ENCODE measurements at places on chromosomes 12 and 14.

- no peak for DNase-seq
Measured at GRCh38 chr14:61625165-61625564, 70.1 kb upstream of the HIF1A start.

- DNase-seq, result peak; percentile 62
Measured at GRCh38 chr12:49763006-49763591, 21.7 kb downstream of the TMBIM6 start.

DNA sequence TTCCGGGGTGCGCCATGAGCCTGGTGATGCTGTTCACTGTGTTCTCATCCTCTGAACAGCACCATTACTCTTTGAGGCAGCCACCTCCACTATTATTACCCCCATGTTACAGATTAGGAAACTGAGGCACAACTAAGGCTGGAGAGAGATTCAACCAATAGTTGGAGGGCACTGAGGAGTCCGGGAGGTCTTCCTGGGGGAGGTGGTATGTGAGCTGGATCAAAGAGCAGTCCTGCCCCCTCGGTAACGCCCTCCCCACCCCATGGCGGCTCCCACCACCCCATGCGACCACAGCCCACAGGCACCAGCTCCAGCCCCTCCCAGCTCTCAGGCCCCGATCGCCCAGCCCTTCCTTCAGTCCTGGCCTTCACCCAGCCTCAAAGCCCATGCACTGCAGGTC lies 43.5 kb downstream of the SCARB1 start:
- no peak for DNase-seq

DNA sequence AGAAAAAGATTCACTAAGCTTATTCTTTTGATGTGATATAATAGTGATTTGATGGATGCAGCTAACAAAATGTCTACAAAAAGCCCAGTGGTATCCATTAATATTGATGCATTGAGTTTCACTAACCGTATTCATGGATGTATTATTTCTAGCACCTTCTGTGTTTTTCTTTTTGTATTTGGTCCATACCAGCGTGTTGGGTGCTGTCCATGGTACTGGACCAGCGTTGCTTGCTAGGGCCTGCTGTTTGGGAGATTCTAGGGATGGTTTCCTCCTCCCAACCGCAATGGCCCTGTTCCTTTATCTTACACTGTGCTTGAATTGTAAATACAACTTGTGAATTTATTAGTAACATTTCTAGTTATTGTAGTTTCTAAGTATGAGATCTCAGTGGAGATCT lies 31.7 kb downstream of the ANO4 start:
- no peak for DNase-seq

DNA sequence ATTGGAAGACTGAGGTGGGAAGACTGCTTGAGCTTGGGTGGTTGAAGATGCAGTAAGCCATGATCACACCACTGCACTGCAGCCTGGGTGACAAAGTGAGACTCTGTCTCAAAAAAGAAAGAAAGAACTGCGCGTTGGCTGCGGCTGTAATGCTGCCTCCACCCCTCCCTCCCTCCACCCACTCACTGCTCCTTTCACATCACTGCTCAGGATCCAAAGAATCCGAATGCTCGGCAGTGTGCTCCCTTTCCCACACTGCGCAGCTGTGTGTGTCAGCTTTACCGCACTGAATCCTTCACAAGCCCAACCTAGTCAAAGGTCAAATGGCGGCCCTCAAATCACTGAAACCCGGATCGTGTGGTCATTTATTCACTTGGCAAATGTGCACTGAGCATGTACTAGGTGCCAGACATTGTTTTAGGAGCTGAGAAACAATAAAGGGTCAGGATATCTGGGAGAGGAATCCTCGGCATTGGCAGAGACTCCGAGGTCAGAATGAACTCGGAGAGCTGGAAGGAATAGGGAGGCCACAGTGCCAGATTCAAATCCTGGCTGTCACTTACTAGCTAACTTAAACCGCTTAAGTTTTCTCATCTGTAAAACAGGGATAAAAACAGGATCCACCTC lies 11.5 kb upstream of the TDRD9 start:
- no peak for DNase-seq

- DNase-seq, result peak; percentile 22
Measured at GRCh38 chr14:95463171-95463901, 53.1 kb downstream of the SYNE3 start.

- no peak for DNase-seq
Measured at GRCh38 chr12:51197736-51198567, 19.9 kb downstream of the POU6F1 start.

- DNase-seq, result no peak
Measured at GRCh38 chr14:54637270-54638134, 70.6 kb downstream of the SAMD4A start.

GRCh38 chr12:104692557-104693218 lies 235.9 kb downstream of the CHST11 start:
- DNase-seq, result no peak

DNA sequence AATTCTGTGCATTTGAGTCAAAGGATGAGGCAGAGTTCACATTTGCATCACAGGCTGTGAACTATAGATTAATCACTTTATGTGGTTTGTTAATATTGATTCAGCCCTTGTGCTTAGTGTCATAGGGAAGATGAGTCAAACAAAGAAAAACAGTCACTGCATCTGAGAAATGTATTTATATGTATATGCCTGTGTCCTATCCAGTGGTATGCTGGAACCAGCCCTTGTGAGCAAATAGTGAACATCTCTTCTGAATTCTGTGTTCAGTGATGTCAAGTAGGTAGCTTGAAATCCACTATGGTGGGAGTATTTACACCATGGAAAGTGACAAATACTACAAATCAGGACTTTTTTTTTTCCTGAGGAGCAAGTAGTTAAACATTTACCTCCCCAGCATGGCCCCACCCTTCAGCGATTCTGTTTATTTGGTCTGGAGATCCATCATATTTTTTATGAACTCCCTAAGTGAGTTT lies 128.5 kb downstream of the HMGA2 start:
- no peak for DNase-seq

DNA sequence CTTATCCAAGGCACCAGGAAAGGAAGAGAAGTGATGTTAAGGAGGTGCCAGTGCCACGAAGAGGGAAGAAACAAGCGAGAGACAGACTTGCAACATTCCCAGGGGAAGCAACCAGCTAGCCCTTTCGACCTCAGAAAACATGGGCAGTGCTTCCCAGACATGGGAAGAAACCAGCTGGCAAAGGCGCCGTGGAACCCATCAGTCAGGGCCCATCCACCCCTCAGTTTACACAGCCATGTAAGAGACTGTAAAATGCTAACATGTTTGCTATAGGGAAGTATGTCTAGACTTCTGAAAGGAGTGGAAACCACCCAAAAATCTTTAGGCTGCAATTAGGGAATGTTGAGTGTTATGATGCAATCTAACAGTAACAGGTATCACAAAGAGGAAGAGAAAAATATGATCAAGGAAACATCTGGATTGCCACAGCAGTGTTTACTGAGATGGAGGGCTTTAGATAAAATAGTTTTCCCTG lies 26.3 kb downstream of the ANAPC5 start:
- DNase-seq, result no peak

- DNase-seq, result no peak
Measured at GRCh38 chr12:109167781-109168180, 51.4 kb downstream of the ACACB start.

DNA sequence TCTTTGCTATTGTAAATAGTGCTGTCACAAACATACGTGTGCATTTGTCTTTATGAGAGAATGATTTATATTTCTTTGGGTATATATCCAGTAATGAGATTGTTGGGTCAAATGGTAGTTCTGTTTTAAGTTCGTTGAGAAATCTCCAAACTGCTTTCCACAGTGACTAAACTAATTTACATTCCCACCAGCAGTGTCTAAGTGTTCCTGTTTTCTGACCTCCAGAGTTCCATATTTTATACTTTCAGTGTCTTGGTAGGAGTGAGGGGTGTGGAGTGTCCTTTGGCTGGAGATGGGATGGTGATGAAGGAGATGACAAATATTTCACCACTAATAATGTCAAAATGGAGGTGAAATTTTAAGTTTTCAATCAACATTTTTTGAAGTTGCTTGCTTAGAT lies 86.4 kb downstream of the DACT1 start:
- no peak for DNase-seq

DNA sequence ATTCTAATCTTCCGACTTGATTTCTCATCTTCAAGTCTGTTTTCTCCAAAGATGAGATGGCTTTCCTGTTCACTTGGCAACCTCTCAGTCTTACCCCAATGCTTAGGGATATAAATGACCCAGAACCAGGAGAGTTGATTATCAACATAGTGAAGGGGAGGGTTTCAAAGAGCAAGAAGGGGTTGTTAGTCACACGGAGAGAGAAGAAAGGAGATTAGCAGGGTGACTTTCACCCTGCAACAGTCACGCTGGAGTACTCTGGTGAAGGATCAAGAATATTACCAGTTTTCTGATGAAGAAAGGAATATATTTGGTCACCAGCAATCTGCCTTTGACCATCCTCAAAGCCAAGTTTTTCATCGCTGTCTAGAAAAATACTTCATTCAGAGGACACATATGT lies at the start of gene TMEM52B:
Gene TMEM52B (plus strand): TSS at position 212 of the 400 bp plus-strand sequence. CDS start 543 bp downstream, outside the sequence.
- DNase-seq, result no peak

DNA sequence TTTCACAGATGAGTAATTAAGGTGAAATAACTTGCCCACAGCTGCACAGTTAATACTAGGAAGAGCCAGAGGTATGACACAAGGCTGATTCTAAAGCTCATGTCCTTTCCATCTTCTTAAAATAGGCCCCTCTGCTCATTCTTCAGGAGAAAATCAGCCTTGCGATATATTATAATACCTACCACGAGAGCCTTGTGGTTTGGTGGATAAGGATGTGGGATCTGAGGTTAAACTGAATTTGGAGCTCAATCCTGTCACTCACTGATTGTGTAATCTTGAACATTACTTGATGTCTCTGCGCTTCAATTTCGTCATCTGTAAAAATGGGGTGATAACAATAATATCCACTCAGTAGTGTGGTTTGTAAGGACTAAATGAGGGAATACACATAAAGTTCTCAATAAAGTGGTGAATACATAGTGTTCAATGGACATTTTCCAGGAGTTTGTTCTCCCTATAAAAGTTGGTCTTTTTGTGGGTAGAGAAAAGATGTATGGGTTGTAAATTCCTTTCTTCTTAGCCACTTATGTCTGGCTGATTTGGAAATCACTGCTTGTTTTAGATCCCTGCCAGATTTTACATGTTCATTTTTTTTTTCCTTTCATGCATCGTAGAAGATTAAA lies 25.1 kb upstream of the ATP2B1 start:
- DNase-seq, result no peak

DNA sequence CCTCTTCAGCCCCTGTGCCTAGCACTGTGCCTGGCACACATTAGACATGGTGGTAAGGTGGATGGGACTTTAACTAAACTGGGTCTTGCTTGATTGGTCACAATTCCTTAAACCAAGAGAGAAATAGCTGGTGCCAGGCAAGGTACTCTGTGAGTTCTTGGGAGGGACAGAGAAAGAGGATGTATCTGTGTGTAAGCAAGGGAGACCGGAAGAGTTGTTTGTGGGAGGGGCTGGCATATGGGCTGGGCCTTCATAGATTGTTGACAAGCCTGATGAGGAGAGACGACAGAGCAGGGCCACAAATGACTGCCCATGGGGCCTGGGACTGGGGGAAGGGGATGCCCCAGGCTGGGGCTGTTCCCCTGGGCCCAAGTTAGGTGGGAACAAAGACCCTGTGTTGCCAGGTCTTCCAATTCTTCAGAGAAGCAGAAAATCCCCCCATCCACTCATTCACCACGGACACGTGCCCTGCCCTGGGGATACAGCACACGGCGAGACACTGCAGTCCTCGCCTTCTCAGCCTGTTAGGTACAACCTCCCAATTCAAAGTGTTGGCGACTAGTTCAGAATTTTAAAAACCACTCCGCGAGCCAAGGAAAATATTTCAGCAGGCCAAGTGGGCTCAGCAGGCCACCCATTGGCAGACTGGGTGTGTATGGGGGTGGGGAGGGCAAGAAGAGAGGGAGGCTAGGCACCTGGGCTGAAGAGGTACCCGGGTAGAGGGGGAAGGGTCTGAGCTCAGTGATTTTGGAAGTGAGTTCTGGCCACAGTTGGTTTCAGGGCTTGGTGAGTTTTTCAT lies 11.4 kb upstream of the CYP46A1 start:
- no peak for DNase-seq

DNA sequence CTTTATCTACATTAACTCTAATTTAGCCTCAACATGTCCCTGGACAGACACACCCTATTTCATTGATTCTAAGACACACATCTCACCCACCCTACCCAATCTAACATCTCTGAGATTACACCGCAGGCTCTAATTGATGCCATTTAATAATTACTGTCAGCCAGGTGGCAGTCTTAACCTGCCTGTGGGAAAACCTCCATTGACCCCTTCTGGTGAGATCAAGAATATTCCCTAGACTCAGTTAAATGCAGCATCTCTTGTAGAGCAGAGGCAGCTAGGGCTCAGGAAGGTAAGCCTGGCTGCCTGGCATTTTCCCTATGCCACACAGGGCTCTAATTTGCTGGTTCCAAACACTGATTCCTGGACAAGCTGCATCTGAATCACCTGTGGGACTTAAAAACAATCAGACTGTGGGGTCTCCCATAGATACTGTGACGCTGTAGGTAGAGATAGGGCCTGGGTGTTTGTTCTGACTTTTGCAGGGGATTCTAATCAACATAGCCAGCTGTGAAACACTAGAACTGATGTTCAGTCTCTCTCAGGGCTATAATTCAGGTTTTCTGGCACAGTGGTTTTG lies 14.3 kb downstream of the MCRS1 start:
- no peak for DNase-seq

DNA sequence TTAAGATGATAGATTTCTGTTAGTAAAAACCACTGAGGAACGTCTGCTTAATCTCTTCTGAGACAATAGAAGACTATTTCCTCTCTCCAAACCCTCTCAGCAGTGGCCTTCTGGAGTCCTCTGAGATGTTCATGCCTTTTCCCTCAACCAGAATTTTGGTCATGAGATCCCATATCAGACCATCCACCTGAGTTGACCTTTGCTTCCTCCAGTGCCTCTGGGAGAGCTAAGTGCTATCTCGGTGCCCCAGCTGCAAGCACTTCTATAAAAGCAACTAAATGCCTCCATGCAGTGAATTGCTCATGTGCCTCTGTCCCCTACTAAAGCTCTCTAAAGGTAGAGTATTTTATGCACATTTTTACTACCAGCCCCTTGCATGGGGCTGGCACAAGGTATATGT lies 172.8 kb upstream of the BCL2L14 start:
- no peak for DNase-seq

GRCh38 chr12:109999649-109999971 lies 380 bp downstream of the ANKRD13A start:
- DNase-seq, result no peak

DNA sequence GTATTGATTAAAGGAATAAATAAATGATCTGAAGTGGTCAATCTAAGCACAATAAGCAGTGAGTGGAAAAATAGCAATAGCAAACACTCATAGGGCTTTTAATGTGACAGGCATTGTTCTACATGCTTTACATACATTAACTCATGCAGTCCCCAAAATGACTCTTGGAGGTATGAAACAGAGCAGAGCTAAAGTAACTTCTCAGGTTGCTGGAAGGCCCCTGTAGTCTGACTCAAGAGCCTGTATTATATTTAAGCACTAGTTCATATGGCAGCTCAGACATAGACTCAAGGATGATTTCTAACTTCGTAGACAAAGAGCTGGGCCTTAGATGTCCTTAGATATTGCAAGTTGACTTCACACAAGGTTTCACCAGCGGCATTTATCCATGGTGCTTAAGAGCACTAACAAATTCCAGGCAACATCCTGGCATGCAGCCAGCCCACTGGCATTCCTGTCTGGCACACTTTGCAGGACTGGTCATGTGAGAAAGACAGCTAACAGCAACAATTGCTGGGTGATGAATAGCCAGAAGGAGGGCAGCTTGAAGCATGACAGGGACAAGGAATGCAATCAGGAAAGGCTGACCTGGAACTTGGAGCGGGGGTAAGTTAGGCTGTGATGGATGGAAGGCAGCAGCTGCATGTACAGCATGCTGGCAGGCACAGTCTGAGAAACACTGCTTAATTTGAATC lies 22.9 kb upstream of the KTN1 start:
- DNase-seq, result no peak

GRCh38 chr14:106489112-106489881 lies 962.9 kb downstream of the TMEM121 start:
- no peak for DNase-seq

All from activated naive CD4-positive, alpha-beta T cell (primary cell).